ENCODE measurements at places on chromosomes 1 and 21.
A peak's percentile ranks its signal among the peaks of the same experiment; 100 is the strongest.

- DNase-seq, result no peak
Observed at GRCh38 chr1:117537291-117537920, 68.4 kb upstream of the TENT5C start.

DNA sequence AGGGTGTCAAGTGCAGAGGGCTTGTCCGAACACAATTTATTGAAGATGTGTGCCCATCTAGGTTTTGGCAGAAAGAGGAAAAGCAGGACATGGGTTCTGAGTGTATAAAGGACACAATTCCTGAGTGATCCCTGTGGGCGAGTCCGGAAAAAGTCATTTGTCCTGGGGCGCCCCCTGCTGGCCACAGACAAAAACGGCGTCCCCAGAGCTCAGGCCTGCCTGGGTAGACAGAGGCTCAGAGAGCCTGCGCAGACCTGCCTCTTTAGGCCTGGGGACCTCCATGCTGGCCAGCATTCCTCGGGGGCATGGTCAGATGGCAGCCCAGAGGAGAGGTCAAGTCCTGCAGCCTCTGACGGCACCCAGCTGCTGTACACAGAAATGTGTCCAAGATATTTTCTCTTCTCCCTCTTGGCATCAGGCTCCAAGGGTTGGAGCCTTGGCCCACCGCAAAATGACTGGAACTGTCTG, 65.5 kb upstream of the LRP8 start:
- peak; percentile 50 for DNase-seq

- no peak for DNase-seq
Observed at GRCh38 chr21:31678478-31678877, 19.0 kb downstream of the SOD1 start.

DNA sequence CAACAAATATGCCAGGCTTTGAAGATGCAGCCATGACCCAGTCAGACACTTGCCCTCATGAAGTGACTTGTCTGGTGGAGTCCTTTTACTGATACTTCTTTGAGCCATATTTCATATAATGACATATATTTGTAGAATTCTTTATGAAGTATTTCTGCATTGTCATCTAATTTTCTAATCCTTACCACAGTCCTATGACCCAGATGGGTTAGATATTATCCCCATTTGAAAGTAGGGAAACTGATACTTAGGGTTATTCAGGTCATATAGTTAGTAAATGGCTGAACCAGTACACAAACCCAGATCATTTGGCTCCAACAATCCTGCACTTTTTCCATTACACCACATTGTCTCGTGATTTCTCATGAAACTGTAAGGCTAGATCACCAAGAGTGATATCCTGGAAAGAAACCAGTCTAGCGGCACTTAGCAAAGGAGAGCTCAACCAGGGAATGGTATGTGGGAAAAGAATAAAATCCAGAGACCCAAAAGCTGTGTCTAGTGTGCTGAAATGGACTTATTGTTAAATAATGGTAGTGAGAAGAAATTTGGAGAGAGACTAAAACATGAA, 49.6 kb downstream of the ZFYVE9 start:
- no peak for DNase-seq

DNA sequence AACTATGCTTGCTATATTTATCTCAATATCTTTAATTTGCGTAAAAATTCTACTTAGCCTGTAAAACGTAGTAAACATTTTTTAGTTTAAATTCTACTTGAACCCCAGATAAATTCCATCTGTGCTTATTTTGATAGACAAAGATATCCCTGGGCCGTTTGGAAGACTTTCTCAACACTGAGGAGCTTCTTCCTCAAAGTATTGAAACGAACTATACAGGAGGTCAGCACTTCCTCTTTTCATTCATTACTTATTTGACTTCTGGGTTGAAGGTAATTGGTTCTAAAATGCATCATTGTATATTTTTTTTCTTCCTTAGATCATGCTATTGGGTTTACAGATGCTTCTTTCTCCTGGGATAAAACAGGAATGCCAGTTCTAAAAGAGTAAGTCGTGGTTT, 74.7 kb downstream of the HSPA13 start:
- no peak for DNase-seq

DNA sequence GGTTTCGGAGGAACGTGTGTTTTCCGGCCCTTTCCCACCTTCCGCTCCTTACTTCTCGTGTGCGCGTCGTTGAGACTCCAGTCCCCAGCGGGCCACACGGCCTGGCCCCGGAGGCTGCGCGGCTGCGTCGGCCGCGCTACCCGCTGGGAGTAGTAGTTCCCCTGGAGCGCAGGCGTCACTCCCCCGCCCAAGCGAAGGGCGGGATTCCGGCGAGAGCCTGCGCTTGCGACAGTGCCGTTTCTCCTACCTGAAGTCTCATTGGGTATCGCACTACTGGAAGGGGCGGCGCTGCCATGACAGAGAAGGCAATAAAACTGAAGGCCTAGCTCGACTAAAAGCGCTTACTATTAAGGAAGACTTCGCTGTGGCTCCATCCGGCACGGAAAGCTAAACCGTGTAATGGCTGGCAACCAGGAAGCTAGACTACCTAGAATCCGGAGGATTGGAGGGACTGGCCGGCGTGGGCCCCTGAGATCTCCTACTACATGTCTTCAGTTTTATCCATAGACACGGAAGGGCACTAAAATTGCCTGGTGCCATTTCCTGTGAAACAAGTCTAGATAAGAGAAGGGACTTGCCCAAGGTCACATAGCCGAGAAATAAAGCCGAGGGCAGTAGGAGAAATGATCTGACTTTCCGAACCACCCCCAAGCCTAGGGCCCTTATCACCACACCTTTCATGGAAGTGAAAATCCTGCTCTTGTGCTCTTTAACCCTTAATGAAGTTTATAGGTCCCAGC, 797 bp upstream of the TMEM69 start:
- peak; percentile 99 for DNase-seq

GRCh38 chr1:199857108-199857507, 170.4 kb upstream of the NR5A2 start:
- peak; percentile 40 for DNase-seq

DNA sequence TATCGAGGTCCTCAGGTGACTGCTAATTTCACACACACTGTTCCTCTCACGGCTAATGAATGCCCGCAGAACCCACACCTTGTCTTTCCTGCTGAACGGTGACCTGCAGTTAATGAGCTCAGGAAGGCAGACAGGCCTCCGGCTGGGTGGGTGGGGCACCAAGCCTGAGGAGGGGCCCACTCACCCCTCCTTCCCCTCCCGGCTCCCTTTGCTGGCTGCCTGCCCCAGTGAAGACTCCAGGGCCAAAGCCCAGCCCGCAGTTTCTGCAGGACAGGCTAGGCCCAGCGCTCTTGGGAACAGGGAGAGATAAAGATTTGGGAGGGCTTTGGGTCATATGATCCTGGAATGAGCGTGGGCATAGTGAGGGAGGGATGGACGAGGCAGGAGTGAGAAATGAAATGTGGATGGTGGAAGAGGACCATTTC, 26.4 kb downstream of the FOXO6 start:
- peak; percentile 52 for DNase-seq

- peak; percentile 63 for DNase-seq
Observed at GRCh38 chr1:206456577-206457370, 13.5 kb upstream of the IKBKE start.

DNA sequence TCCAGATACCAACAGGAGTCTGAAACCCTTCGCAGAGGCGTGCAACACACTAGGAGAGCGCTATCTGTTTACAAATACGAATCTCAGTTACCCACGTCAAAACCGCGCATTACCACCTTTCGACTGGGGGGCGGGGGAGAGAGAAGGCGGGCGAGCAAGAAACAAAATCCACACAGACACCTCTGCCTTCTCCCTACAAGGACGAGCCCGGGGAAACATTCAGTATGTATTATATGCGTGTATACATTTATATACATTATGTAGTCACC, 722 bp downstream of the TUT4 start:
- peak; percentile 66 for DNase-seq

DNA sequence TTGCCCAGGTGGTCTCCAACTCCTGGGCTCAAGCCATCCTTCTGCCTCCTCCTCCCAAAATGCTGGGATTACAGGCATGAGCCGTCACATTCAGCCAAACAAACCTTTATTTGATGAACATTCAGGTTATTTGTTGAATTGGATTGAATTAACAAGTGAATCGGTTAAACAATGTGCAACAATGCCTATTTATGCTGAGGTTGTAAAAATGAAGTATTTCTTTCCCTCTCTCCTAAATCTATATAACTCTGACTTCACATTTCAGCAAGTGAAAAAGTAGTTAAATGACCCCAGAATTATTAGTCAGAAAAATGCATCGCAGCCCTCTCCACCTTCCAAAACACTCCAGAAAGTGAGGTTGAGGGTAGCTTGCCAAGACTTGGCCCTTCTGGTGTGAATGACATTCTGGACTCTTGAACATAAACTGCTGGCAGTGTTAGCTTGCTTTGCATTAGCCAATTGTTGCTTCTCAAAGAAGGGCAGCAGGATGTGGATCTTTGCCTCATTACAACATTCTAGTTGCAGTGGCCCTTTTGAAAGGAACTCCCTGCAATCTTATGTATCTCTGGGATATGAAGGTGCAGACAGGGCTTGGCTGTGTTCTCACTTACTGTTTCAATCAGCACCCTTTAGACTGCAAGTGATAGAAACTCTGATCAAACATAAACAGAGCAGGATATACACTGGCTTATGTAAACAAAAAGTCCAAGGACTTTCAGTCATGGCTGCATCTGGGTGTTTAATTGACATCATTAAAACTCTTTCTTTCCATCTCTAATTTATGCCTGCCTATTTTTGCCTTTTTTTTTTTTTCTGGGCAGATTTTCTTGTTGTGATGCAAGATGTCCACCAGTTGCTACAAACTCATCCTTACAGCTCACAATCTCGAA, 22.4 kb downstream of the EDN2 start:
- DNase-seq, result peak; percentile 31

GRCh38 chr21:33441489-33442477, 38.0 kb downstream of the TMEM50B start:
- peak; percentile 84 for DNase-seq

- no peak for DNase-seq
Observed at GRCh38 chr1:78919150-78919549, 87.4 kb downstream of the ADGRL4 start.

GRCh38 chr1:109776206-109776835, 12.6 kb upstream of the EPS8L3 start:
- DNase-seq, result no peak

- DNase-seq, result peak; percentile 41
Observed at GRCh38 chr1:159936273-159936904, 9.0 kb downstream of the IGSF9 start.

- peak; percentile 83 for DNase-seq
Observed at GRCh38 chr1:111553196-111553595, 49.8 kb upstream of the ADORA3 start.

DNA sequence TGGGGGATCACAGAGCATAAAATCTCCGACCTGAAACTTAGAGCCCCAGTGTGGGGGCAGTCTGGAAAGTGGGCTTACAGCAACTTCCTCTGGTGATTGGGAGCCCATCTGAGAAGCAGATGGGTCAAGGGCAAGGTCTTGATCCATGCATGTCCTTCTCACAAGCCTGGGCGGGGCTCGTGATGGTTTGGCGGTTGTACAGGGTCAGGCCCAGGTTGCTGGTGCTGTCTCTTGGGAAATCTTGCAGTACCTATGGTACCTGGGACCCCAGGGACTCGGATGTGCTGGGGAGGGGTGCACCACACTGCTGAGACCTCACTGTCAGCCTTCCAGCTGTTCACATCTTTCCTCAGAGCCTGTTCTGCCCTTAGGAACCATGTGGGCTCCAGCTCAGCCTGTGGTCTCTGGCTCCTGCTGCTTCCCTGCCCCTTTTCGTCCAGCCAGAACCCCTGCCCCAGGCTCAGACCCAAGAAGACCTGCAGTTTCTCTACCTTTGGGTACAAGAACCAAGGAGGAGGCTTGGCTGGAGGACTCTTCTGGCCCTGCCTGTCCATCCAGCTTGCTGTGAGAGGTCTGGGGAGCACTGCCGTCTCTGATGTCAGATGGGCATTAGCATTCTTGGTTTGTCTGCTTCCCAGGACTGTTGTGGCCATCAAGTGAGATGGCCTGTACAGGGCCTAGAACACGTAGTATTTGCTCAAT, 24.5 kb downstream of the WNT4 start:
- DNase-seq, result no peak

DNA sequence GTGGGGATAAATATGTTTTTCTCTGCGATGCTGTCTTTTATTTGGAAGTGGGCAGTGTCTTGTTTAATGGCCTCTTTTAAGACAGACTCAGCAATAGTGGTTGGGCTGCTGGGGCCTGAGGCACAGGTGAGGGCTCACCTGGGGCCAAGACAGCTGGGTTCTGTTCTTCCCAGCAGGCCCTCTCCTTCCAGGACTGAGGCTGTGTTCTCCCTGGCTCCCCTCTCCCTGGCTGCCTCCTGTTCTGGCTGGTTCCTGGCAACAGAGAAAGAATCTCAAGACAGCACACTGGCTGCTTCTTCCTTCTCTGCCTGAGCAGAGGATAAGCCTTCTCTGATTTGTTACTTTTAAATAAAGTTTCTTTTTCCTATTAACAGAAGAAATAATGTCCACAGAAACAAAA, 7.4 kb upstream of the GRHL3 start:
- DNase-seq, result no peak

- DNase-seq, result no peak
Observed at GRCh38 chr21:38054334-38054733, 138.1 kb upstream of the KCNJ6 start.

DNA sequence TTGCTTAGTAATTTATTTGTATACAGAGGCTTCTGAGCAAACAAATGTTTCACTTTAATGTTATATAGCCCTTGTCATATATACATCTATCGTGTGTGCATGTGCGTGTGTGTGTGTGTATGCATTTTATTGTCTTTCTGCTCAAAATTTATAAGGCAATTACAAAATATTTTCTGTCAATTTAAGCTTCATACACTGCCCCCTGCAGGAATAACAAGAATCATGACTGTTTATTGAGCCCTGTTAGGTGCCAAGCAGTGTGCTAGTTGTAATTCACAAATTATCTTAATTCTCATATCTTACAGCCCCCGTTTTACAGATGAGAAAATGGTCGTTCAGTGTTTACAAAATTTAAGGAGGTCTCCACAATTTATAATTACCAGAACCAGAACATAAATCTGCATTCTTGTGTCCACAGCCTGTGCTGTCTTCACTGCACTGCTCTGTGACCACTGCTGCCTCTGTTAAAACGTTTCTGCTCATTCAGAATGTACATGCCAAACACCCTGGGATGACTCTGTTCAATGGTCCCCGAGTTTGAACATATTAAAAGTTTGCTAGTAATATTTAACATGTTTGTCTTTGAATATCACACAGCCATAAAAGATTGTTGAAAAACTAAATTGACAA, 181.3 kb downstream of the ATP6V1G3 start:
- no peak for DNase-seq

- peak; percentile 60 for DNase-seq
Observed at GRCh38 chr1:32500387-32501209, 35.7 kb downstream of the ZBTB8B start.

DNA sequence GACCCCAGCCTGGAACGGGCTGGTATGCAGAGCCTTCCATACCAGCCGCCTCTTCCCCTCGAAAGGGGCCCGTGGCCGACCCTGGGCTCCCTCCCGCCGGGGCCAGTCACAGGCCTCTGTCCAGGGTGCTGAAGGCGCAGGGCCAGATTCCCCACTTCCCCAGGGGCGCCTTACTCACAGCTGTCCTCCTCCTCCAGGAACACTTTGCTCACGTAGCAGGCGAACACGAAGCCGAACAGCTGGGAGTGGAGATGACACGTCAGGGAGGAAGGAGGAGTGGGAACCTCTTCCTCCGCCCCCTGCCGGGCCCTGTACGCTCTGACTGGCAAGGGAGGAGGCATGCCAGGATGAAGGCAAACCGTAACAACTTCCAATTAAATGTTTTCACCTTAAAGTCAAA, 57.3 kb downstream of the NKAIN1 start:
- DNase-seq, result peak; percentile 88

GRCh38 chr1:27886353-27886679, 14.0 kb downstream of the THEMIS2 start:
- DNase-seq, result no peak

All from AG10803 (cell line).